ENCODE measurements at places on chromosomes 1 and 21.

- H3K36me3 ChIP-seq, result no peaks in the 10 kb centered on the region
- no peaks in the 10 kb centered on the region for H3K4me1 ChIP-seq
- no peak overlapping the region for H3K27ac ChIP-seq
- H3K4me3 ChIP-seq, result no peak overlapping the region
Observed at GRCh38 chr1:7373251-7373650, 397.8 kb upstream of the VAMP3 start.

- no peak for DNase-seq
- H3K36me3 ChIP-seq, result no peaks in the 10 kb centered on the region
- no peak overlapping the region for H3K4me3 ChIP-seq
- H3K27ac ChIP-seq, result no peak overlapping the region
- 0 out of 2 replicates have a peak, but pooled peaks cover 2% of the 10 kb centered on the region for H3K27me3 ChIP-seq
Observed at GRCh38 chr1:44059664-44060355, 28.5 kb upstream of the SLC6A9 start.

- no peak overlapping the region for H3K4me3 ChIP-seq
- H3K27me3 ChIP-seq, result no peaks in the 10 kb centered on the region
- H3K36me3 ChIP-seq, result no peaks in the 10 kb centered on the region
- H3K27ac ChIP-seq, result no peak overlapping the region
- DNase-seq, result no peak
Observed at GRCh38 chr1:111378791-111379190, 48.7 kb downstream of the OVGP1 start.

DNA sequence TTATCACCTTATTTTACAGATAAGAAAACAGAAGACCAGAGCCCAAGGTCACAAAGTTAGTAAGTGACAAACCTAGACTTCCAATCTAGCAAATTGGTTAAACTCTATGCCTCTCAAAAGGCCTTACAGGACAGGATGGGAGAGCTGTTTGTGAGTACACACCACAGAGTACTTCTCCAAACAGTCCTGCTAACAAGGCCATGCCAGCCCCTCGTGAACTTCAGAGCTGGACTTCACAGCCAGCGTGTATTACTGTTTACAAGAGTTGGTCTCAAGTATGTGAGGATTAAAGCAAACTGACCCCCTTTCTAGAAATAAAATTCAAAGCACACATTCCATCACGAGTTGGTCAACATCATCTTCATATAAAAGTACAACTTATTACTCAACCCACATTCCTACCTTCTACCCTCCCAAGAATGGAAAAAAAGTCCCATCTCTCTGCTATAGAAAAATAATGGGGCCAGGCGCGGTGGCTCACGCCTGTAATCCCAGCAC lies 19.8 kb upstream of the UBR4 start:
- H3K4me1 ChIP-seq, result no peaks in the 10 kb centered on the region
- DNase-seq, result no peak
- H3K4me3 ChIP-seq, result no peak overlapping the region

DNA sequence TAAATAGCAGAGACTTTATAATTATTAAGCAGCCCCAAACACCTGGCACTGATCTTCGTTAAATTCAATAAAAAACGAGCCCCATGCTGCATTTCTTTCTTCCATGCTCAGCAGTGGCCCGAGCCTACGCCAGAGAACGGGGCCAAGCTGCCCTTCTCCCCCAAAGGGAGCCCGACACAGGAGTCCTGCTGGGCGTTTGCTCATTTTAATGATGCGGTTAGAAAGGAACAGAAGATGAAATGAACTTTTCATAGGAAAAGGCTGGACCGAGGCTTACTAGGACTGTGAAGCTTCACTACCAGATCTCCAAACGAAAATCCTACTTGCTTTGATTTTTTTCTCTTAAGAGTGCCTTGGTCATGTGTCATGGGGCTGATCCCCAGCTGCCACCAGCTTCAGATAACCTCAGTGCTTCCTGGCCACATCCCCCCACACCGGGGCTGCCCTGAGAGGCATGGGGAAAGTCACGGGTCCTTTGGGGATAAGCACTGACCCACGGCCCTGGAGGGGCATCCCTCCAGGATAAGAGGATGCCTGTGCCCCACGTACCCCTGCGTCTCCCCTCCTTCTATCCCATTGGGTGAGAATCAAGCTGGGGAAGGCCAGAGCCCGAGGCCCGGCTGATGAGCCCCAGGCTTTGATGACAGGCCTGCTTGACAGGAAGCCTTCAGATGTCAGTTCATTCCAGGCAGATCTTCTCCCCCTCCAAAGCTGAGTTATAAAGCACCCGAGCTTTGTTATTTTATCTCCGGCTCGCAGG lies 34.2 kb downstream of the PGBD5 start:
- DNase-seq, result no peak
- H3K27me3 ChIP-seq, result no peaks in the 10 kb centered on the region
- H3K27ac ChIP-seq, result no peak overlapping the region

All from iPS DF 6.9 (cell line).